BJ (cell line): ENCODE measurements at places on chromosomes 16 and 17.
A peak's percentile ranks its signal among the peaks of the same experiment; 100 is the strongest.

DNA sequence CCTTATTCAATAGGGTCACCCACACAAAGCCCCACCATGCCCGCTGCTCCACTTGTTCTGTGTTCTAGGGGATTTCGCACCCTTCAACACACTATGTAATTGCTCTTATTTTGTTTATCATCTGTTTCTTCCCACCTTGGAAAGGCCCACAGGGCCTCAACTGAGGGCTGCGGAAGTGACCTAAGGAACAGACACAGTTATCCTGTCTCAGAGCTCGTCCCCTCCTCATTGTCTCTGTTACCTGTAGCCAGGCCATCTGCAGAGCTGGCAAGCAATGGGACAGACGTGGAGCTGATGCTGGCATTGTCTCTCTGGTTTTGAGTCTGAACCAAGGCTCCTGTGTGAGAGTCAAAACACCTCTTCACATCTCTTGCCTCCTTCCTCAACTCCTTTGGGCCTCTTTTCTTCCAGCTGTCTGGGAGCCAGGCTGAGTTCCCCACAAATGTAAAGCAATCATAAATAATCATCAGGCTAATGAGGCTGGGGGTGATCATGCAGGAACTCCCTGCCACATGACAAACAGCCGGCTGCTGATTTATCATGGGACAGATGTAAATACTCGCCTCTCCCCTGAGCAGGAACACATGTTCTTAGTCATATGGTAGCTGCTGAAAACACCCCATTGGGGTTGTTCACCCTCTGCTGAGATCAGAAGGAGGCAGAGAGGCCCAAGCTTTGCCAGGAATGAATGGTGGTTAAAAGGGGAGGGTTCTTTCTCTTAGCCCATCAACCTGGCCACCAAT is 71.9 kb downstream of the AXIN2 start:
- no peak for DNase-seq

- DNase-seq: no peak
These were observed 41.7 kb downstream of the DNAH17 start for GRCh38 chr17:78535273-78536197.

DNA sequence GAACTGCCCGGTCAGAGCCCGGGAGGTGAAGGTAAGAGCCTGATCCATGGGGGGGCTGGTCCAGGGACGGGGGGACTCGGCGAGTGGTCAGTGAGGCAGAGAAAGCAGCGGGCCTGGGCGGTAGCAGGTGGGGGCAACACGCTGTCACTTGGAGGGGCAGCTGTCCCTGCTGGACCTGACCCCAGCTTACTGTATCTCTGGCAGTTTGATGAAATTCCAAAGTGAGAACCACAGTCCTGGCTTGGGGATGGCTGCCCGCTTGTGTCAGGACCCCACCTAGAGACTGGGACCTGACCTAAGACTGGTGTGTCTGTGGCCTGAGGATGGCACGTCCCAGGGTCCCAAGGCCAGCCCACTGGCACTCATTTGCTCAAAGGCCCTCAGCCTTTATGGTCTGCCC is 35.1 kb upstream of the KSR1 start:
- DNase-seq: no peak

GRCh38 chr17:15444805-15445204 is 22.6 kb downstream of the CDRT4 start:
- DNase-seq: no peak

DNA sequence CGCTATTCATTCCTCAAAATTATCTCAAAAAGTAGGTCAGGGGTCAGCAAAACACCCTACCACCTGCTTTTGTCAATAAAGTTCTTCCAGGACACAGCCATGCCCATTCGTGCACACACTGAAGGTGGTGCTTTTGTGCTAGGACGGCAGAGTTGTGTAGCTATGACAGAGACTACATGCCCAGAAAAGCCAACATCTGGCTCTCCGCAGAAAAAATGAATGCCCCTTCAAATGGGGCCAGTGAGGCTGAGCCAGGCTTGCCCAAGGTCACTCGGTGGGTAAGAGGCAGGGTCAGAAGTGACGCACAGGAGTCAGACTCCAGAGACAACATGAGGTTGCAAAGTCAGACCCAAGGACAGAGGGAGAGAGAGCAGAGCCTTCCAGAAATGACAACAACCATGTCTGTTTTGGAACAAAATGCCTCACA is 200.1 kb downstream of the XYLT1 start:
- no peak for DNase-seq

GRCh38 chr17:72359274-72359673 is 238.5 kb downstream of the SOX9 start:
- no peak for DNase-seq

- peak; percentile 65 for DNase-seq
These were observed 172.5 kb downstream of the HS3ST3A1 start for GRCh38 chr17:13429201-13429600.

DNA sequence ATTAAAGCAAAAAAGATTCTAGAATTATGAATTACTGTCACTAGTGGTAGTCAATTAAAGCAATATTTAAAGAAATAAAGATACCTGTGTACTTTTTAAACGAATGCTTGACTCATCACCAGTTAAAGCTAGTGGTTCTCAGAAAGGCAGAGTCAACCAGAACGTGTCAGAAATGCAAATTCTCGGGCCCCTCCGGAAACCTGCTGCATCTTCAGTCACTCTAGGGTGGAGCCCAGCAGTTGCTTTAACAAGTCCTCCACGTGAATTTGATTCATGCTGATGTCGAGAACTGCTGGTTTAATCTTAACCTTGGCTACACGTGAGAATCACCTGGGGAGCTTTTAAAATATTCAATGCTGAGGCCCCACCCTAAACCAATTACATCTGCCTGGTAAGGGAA is 169.8 kb upstream of the SDK2 start:
- no peak for DNase-seq

GRCh38 chr17:40727447-40728231 is 24.1 kb upstream of the KRT24 start:
- no peak for DNase-seq

DNA sequence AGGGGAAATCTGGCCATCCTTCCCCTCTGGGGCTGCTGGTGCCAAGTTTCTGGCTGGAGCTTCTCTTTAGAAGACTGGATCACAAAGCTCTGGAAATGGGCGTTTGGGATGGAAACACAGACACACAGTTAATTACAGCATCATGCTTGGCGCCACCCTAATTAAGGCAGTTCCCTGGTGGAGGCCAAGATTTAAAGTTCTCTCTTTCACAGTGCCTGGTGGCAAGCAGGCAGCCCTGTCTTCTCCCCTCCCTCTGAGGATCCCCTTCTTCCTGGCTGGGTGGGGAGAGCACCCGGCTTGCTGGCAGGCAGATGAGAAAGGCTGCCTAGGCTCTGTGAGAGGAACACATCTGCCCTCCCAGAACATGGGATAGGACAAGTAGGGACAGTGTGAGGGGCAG is 59.0 kb upstream of the NKD1 start:
- no peak for DNase-seq

DNA sequence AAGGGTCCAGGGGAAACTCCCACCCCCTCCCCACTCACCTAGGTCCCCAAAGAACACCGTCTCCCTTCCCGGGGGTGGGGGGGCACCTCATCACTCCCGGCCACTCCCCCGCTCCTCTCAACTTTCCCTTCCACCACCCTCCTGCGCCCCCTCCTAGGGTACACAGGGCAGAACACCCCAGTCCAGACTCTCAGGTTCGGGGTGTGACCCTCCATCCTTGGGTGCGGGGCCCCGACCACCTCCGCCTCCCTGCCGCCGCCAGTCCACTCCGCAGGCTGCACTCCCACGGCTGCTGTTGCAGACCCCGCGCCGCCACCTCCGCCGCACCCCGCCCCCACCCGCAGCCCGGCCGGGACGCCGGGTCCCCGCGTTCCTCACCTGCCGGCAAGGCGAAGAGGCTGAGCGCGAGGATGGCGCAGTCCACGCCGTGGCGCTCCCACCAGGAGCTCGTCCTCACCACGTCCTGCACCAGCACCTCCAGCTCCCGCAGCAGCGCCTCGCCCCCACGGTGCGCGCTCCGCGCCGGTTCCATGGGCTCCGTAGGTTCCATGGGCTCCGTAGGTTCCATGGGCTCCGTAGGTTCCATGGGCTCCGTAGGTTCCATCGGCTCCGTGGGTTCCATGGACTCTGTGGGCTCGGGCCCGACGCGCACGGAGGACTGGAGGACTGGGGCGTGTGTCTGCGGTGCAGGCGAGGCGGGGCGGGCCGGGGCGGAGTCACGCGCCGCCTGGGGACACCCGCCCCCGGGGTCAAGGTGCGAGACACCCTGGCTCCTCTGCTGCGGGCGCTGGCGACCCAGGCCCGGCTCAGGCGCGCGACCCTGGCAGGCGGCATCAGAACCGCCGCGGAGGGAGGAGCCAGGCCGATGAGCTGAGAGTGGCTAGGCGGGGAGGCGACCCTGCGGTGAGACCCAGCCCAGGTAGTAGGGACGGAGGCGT is at the start of gene FADS6:
Gene FADS6, minus strand, starts transcription at position 660 of the 938 bp plus-strand sequence. Its CDS starts 38 bp downstream, at position 622.
- no peak for DNase-seq

- no peak for DNase-seq
These were observed 64.1 kb downstream of the SPACA3 start for GRCh38 chr17:33055746-33056145.

DNA sequence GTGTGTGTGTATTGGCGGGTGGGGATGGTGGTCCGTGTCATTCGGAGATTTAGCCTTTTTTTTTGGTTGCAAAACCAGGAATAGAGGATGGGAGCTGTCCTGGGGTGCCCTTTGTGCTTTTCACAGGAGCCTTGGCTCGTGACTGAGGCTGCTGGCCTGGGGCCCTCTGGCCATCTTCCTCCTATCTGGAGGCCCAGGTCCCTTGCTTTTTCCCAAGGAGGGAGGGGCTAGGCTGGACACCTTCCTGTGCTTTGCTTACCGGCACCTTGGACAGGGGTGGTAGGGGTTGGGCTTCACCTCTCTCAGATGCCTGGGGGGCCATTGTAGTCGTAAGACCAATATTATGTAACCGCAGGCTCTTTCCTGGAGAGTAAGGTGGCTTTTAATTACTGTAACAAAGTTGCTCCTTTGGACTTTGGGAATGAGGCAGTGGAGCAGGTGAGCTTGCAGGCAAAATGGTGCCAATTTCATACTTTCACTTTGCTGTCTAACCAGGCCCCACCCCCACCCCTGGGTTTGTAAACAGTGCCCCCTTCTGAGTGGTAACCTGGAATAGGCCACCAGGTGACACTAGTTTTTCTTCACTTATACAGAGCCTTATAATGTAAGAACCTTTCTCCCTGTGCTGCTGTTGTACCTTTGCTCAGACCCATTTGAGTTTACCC is 1.2 kb downstream of the DYNLL2 start:
- DNase-seq: no peak

DNA sequence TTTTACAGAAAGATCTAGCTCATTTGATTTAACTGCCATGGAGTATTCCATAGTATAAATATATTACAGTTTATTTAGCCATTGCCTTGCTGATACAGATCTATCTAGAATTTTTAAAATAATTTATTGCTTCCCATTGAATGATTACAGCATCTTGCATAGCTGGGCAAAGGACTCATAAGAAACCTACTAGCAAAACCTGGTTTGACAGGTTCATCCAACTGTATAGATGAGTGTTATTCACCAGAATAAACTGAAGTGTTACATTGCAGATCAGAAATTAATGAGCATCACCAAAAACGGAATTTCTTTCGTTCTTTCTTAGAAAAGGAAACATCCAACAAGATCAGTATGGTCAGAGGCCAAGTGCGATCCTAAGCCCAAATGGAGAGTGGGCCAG is 202.2 kb upstream of the CACNG5 start:
- no peak for DNase-seq

- no peak for DNase-seq
These were observed 15.5 kb upstream of the AXIN2 start for GRCh38 chr17:65576939-65577338.

DNA sequence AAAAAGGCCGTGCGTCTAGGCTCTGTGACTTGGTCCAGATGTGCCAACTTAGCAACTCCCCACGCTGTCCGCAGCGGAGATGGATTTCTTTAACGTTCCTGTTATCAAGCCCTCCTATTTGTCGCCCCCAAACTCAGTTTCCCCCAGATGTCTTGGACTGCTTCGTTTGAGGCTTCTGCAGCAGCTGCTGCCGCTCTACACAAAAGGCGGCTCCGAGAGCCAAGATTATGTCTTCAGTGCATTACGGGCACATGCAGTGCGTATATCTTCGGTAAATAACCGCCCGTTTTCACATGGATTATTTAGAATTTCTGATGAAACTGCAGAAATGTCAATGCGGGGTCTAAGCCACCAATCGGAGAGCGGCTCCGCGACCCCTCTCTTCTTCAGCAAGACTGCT is 240.6 kb upstream of the ZFHX3 start:
- DNase-seq: no peak

- no peak for DNase-seq
These were observed 53.8 kb upstream of the SLC25A19 start for GRCh38 chr17:75342996-75343395.

DNA sequence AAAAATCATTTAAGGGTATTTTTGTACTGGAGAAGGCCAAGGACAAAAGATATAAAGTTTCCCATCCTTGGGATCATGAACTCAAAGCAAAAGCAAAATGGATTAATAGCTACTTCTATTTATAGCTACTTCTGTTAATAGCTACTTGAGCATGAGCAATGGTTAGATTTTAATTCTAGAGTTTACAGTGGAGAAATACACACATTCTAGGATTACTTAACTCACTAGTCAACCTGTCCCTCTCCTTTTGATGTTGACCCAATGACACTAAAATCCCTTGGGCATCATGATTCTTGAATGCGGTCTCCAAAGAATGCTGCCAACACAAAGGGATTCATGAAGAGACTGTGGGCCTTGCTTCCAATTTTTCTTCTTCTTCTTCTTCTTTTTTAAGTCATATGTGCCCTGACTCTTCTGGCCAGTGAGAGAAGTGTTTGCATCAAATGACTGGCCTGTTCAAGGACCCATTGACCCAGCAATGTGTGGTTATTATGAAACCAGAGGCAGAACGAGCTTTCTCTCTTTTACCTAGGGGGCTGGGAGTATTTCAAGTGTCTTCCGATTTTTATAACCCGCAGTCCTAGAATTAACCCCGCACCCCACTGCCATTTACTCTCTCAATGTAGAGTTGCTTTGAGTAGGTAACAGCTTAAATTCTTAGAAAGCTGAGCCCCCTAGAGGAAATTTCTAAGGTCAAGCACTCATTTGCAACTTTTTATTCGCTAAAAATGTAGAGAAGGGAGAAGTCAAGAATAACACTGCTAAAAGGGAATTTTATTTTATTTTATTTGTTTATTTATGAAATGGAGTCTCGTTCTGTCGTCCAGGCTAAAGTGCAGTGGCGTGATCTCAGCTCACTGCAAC is 34.6 kb downstream of the OTOA start:
- DNase-seq: no peak
